ENCODE measurements at places on chromosomes 5 and 9. TPM values are rescaled to one million over a fixed set of nuclear protein-coding genes. Genes with fewer than 3 reads are reported as not detected.

KCNN2 gene
- total RNA-seq: 0.57 TPM

DNA sequence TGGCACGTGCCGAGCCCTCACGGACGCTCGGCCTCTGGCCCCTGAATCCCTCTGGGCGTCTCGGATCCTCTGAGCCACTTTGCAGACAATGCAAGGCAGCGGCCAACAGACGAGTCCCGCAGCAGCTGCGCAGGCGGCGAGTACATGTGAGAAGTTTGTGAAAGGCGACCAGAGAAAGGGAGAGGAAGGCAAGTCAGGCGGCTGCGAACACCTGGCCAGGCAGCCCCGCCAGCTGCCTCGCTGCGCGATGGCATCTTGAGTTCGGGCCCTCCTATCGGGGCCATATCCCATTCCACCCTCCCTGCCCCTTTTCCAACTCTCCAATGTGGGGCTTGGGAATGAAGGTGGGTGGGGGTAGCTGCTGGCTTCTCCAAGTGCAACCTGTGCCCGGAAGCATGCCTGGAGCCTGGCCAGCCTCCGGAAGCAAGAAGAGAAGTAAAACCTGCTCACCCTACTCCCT is 4.5 kb upstream of the POU4F3 start:
- no peak overlapping the region for H3K27ac ChIP-seq
- no peak overlapping the region for H3K4me3 ChIP-seq
- H3K4me1 ChIP-seq: no peaks in the 10 kb centered on the region
- no peak for DNase-seq
- no peaks in the 10 kb centered on the region for H3K27me3 ChIP-seq

DNA sequence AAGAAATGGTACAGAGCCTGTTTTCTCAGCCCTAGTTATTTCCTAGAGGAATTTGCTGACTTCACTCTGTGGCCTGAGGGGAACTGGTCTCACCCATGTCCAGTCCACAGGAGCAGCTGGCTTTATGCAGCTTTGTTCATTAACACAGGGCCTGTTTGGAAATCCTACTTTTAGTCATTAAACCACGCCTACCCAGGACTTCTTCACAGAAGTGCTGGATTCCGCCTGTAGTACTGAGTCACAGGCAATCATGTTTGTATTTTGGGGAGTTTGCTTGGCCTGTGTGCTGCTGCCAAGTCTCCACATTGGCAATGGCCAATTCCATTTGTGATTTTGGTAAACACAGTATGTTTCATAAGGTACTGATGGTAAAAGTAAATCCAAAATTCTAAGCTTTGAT is 52.8 kb downstream of the CTNND2 start:
- no peaks in the 10 kb centered on the region for H3K4me1 ChIP-seq
- no peak overlapping the region for H3K4me3 ChIP-seq
- DNase-seq: no peak
- H3K27ac ChIP-seq: no peak overlapping the region

GRCh38 chr9:121123816-121124535 is 49.2 kb downstream of the CNTRL start:
- H3K4me1 ChIP-seq: no peaks in the 10 kb centered on the region
- no peaks in the 10 kb centered on the region for H3K36me3 ChIP-seq
- H3K27me3 ChIP-seq: no peaks in the 10 kb centered on the region
- H3K27ac ChIP-seq: no peak overlapping the region

DNA sequence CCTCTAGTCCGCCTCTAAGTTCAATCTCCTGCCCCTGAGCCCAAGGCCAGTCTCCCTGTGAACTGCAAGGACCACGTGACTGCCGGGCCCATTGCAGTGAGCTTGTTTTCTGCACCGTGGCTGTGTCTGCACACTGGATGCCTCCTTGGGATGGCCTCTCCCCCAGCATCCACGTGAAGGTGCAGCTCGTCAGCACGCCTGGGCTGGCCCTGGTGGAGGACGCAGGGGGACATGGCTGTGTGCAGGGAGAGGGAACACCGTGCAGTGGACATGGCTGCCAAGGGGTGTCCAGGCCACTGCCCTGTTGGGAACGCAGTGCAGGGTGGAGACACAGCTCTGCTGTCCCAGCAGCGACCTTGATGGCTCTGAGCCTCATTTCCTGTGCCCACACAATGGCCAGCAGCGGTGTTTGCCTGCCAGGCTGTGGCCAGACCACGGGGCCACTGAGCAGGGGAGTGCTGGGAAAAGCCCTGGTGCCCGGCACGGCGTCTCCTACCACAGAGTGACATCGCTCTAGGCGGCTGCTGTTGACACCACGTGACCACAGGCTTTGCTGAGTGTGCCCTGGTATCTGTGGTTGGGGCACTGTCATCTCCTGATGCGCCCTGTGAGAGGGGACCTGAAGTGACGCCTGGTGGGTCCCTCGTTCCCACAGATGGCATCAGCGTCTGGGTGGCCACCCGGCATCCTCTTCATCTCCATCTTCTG is 26.9 kb upstream of the EXOC3 start:
- no peak overlapping the region for H3K27ac ChIP-seq
- no peaks in the 10 kb centered on the region for H3K4me1 ChIP-seq
- no peaks in the 10 kb centered on the region for H3K27me3 ChIP-seq

WNT8A gene
- total RNA-seq: not detected

DNA sequence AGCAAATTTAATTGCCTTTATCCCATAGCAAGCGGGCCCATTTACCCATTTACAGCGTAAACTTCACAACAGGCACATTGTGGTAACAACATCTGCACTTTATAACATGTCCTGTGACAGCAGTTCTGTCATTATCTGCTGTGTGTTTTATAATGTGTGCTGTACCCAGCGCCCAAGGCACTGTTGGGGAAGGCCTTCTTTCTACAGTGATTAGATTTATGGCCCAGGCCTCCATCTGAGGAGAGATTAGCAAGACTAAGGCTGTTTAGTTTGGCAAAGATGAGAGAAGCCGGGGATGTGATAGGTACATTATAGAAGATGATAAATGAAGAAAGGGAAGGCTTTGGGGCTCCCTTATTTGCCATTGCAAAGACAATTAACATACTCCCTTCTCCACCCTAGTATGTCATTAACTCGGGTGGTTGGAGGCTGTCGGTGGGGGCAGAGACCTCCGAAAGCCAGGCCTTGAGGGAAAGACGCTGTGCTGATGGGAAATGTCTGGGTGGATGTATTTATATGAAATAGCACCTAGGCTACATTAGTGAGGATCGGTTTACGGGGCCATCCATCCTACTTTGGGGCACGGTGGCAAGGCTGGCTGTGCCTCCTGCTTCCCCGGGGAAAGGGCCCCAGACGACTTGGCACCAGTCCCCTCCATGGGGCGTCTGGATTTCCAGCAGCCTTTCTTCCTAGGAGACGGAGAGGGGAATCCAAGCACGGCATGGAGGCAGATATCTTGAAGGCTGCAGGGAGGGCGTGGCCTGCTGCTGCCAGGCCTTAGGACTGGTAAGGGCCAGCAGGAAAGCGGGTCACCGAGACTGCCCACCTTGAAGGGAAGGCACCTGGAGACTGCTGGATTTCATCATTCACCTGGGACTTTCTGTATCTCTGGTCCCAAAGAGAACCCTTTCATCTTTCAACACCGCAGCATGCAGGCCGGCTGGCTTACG is 64.3 kb upstream of the PTCH1 start:
- no peaks in the 10 kb centered on the region for H3K4me1 ChIP-seq
- no peak overlapping the region for H3K27ac ChIP-seq
- no peak for DNase-seq
- H3K4me3 ChIP-seq: no peak overlapping the region

GRCh38 chr9:137300567-137301080 is 1.4 kb downstream of the NRARP start:
- no peaks in the 10 kb centered on the region for H3K27me3 ChIP-seq
- no peaks in the 10 kb centered on the region for H3K4me1 ChIP-seq
- no peak overlapping the region for H3K27ac ChIP-seq
- no peaks in the 10 kb centered on the region for H3K36me3 ChIP-seq
- no peak for DNase-seq

- H3K4me3 ChIP-seq: no peak overlapping the region
- H3K27me3 ChIP-seq: no peaks in the 10 kb centered on the region
- no peak overlapping the region for H3K27ac ChIP-seq
Measured at GRCh38 chr5:56934325-56934724, 17.6 kb downstream of the MIER3 start.

DNA sequence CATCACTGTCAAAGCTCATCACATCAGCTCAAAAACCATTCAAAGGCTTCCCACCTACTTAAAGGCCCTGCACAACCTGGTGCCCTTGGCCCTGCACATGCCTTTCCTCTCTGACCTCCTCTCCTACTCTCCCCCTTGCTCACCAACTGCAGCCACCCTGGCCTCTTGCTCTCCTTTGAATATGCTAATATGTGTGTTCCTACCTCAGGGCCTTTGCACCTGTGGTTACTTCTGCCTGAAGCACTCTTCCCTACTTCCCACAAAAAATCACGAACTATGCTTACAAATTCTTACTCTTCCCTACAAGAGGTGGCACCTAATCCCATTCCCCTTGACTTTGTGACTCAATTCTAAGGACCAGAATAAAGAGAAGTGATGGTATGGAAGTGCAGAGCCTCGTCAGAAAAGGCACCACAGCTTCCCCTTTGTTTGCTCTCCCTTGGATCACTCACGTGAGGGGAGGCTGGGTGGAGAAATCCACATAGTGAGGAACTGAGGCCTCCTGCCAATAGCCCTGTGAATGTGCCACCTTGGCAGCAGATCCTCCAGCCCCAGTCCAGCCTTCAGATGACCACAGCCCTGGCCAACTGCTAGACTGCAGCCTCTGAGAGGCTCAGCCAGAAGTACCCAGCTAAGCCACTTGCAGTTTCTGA is 3.2 kb upstream of the TMEM171 start:
- H3K4me1 ChIP-seq: no peaks in the 10 kb centered on the region
- no peaks in the 10 kb centered on the region for H3K36me3 ChIP-seq
- H3K4me3 ChIP-seq: no peak overlapping the region
- H3K27ac ChIP-seq: no peak overlapping the region
- no peaks in the 10 kb centered on the region for H3K27me3 ChIP-seq

DNA sequence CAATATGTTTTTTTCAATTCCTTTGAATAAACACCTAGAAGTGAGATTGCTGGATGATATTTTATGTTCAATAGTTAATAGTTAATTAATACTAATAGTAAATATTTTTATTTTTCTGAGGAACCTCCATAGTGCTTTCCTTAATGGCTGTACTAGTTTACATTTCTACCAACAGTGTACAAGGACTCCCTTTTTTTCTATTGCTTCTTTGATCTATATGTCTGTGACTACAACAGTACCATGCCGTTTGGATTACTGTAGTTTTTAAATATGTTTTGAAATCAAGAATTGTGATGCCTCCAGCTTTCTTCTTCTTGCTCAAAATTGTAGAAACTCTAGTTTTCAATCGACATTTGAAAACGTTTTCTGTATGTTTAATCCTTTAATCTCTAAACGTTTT is 39.5 kb upstream of the ADAMTS16 start:
- no peaks in the 10 kb centered on the region for H3K27me3 ChIP-seq
- H3K36me3 ChIP-seq: no peaks in the 10 kb centered on the region
- H3K4me1 ChIP-seq: no peaks in the 10 kb centered on the region
- no peak for DNase-seq

- H3K4me1 ChIP-seq: no peaks in the 10 kb centered on the region
- no peak overlapping the region for H3K4me3 ChIP-seq
- no peaks in the 10 kb centered on the region for H3K27me3 ChIP-seq
- H3K36me3 ChIP-seq: no peaks in the 10 kb centered on the region
- H3K27ac ChIP-seq: no peak overlapping the region
Measured at GRCh38 chr5:130526708-130527107, 622.4 kb downstream of the CHSY3 start.

DNA sequence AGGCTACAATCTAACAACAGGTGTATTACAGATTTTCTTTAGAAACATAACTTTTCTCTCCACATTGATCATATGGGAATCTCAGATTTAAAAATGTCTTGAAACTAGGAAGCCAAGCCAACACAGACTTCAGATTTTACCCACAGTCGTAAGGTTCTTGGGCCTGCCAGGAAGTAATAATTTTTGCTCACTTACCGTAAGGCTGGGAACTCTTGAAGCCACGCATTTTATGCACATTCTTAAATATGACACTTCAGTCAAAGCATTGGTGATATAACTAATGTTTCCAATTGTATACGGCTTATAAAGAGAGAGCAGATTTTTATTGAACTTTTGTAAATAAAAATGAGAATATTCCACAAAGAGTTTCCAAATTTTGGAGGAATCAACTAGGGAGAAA is 328.9 kb upstream of the TRPC7 start:
- H3K36me3 ChIP-seq: no peaks in the 10 kb centered on the region
- no peak for DNase-seq
- H3K4me1 ChIP-seq: no peaks in the 10 kb centered on the region
- no peaks in the 10 kb centered on the region for H3K27me3 ChIP-seq
- H3K4me3 ChIP-seq: no peak overlapping the region

DNA sequence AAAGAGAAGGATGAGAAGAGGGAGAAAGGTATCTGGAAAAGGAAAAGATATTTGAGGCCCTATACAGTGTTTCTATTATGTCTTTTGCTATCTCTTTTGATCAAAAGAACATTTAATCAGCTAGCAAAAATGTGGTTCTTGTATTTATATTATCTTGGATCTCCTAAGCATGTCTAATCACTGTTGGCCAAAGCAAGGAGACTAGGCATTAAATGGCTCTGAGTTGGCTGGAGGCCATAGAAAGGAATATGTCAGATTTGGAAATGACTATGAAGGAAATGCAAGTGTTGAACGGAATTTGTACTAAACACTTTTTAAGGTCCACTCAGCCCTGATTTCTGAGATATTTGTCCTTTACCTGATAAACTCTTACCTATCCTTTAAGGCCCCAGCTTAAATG is 22.4 kb upstream of the THG1L start:
- no peak overlapping the region for H3K27ac ChIP-seq
- H3K4me1 ChIP-seq: no peaks in the 10 kb centered on the region
- no peak overlapping the region for H3K4me3 ChIP-seq
- no peaks in the 10 kb centered on the region for H3K27me3 ChIP-seq
- H3K36me3 ChIP-seq: no peaks in the 10 kb centered on the region
- no peak for DNase-seq

FOXD1 gene
- total RNA-seq: 9.9 TPM

RNF183 gene
- not detected for total RNA-seq

DNA sequence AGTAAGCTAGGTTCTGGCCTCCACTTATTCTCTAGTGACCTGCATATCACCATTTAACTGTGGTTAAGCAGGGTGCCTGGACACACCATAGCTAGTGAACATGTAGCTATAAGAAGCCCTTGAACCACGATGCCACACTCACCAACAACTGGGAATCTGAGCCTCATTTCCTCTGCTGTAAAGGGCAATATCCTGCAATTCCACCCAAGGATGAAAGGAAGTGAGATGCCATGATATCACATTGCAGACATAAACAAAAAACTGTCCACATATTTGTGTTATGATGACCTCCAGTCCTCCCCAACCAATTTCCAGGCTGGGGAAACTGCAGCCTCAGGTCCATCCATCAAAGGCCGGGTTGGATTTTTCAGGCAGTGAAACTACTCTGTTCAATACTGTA is 10.4 kb downstream of the TNIP1 start:
- no peaks in the 10 kb centered on the region for H3K4me1 ChIP-seq
- H3K27ac ChIP-seq: no peak overlapping the region
- no peak for DNase-seq
- no peaks in the 10 kb centered on the region for H3K36me3 ChIP-seq
- H3K4me3 ChIP-seq: no peak overlapping the region
